ENCODE measurements at places on chromosomes 6 and 20.

- no peak for DNase-seq
Measured at GRCh38 chr6:138498629-138499302, 528 bp downstream of the NHSL1 start.

- DNase-seq: no peak
Measured at GRCh38 chr20:40519918-40520317, 169.1 kb downstream of the MAFB start.

GRCh38 chr6:85121158-85121557 lies 328.7 kb upstream of the NT5E start:
- DNase-seq: no peak

- peak; percentile 89 for DNase-seq
Measured at GRCh38 chr6:36319436-36319762, 17.3 kb downstream of the BNIP5 start.

DNA sequence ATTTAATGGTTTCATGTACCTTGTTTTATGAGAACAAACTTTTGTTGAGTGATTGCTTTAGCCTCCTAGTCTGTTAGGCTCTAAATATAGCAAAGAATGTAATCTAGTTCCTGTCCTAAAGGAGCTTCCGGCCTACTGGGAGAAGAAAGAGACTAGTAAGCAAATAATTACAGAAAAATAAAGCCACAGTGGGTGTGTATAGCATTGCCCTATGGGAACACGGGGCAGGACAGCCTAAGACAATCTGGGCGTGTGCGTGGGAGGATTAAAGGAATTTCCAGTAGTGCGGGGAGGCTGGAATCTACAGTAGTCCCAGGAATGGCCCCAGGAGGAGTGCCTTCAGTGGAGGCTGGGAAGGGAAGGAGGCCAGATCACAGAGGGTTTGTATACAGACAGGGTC lies 98.1 kb upstream of the AKAP12 start:
- no peak for DNase-seq

GRCh38 chr20:37586078-37586477 lies 58.4 kb upstream of the BLCAP start:
- no peak for DNase-seq

GRCh38 chr20:49894073-49894470 lies 21.3 kb downstream of the SPATA2 start:
- DNase-seq: no peak

DNA sequence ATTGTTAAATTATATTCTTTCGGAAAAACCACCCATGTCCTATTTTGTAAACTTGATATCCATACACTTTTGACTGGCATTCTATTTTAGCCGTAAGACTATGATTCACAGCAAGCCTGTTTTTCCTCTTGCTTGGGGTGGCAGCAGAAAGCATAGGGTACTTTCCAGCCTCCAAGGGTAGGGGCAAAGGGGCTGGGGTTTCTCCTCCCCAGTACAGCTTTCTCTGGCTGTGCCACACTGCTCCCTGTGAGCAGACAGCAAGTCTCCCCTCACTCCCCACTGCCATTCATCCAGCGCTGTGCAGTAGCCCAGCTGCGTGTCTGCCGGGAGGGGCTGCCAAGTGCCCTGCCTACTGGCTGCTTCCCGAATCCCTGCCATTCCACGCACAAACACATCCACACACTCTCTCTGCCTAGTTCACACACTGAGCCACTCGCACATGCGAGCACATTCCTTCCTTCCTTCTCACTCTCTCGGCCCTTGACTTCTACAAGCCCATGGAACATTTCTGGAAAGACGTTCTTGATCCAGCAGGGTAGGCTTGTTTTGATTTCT lies 2.1 kb upstream of the ESR1 start:
- no peak for DNase-seq

GRCh38 chr20:62405108-62405980 lies 1.7 kb downstream of the CABLES2 start:
- DNase-seq: no peak

- DNase-seq: no peak
Measured at GRCh38 chr20:5073660-5074231, 46.0 kb downstream of the PCNA start.

DNA sequence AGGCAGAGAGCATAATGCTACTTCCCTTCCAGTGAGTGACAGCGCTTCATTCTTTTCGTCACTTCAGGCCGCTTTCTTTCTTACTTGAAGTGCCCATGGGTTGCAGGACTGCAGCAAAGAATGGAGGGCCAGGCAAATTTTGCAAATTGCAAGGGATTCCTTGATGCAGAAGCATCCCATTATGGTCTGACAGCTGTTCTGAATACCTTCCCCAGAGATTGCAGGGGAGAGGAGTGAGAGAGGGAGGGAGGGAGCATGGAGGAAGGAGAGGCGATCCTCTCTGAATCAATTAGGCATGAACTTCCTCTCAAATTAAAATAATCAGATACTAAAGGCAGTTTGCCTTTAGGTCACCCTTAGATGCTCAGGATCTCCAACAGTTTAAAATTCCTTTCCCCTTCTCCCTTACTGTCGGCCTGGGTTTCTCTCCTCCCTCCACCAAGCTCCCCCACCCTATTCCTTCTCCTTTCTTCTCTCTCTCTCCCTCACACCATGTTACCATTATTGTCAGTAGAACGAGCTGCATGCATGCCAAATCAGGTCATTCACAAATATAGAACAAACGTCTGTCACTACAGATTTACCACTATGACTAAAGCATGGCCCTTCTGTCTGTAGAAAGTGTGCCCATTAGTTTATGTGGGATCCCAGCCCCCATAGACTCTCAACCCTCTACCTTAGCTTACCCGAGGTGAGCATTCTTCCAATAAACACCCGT lies 289.2 kb downstream of the CD83 start:
- no peak for DNase-seq

DNA sequence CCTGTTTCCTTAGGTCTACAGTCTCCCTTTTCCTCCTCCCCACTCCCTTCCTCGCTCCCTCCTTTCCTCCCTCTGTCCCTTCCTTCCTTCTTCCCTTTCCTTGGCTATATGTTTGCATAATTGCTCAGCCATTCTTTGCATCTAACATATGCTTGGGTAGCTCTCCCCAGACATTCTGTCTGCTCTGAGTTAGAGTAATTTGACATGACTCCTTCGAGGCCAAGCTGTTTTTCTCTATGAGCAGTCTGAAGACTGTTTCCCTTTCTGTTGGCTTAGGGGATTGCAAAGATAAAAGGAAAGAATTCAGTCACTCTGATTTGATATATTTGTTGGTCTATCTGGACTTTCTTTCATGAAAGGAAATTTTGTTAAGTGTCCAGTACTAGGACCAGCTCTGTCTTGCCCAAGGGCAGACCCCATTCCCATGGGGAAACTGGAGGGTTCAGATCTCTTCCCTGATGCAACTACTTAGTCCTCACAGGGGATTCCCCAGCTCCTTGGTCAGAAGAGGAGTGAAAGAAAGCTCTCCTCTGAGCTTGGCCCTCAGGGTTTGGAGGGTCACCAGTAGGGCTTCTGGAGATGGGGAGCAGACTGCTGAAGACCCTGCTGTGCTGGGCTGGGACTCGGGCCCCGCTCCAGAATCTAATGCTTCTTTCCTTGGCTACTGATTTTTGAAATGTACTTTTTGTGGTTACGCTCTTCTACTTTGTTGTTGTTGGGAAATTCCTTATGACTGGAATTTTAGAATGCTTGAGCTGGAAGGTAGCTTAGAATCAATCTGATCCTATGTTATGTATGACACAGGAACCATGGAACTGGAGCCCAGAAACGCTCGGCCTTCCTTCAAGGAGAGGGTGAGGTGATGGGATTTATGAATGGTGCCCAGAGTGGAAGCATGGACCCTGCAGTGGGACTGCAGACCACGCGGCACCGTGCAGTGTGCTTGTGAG lies 63.7 kb upstream of the SLC22A23 start:
- no peak for DNase-seq

GRCh38 chr20:63232235-63233060 lies 3.3 kb upstream of the BIRC7 start:
- DNase-seq: no peak

DNA sequence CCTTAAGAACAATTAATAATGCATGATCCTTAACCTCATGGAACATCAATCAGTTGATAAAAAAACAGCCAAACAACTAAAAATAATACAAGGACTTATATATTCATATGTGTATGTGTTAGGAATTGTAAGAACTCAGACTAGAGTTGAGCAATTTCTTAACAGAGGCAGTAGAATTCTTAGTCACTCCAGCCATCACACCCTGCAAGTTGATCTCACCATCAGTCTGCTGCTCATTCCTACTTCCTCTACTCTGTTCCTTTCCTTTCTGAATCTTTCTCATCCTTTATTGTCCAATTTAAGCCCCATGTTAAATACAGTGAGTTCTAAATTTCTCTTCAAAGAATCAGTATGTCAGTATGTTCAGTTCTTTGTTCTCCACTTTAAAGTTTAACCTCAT lies 2.6 kb downstream of the ZNF165 start:
- no peak for DNase-seq

DNA sequence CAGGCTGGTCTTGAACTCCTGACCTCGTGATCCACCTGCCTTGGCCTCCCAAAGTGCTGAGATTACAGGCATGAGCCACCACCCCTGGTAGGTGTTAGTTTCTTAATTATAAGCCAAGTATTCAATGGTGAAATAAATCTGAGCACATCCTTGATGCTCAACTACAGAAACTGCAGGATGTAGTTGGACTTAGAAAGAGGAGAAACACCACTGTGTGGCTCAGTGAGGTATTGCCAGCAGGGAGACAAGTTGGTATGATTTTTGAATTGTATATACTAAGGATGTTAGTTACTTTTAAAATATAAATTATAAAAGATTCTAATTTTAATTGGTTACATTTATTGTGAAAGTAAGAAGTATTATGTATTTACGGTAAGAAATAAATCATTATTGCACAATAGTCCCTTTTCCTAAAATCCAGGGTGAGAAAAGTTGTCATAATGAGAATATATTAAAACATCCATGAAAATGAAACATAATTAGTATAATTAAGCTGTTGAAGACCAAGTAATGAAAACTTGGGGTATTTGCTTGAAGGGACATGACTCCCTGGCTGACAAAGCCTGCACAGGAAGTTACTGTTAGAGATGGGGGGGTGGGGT lies 17.6 kb downstream of the SLC18B1 start:
- no peak for DNase-seq

Data from NCI-H2081 (cell line).